Skeletal muscle tissue (tissue), 5 donors: ENCODE measurements at places on chromosomes 2 and 18. TPM values are rescaled to one million over a fixed set of nuclear protein-coding genes. Genes with fewer than 3 reads are reported as not detected.

STARD6 gene
- total RNA-seq, result not detected

DES gene
- 3,588 TPM for total RNA-seq

DSC1 gene
- total RNA-seq, result not detected

NT5DC4 gene
- not detected for total RNA-seq

NETO1 gene
- total RNA-seq, result not detected
